ENCODE measurements at places on chromosomes 13 and 19.

DNA sequence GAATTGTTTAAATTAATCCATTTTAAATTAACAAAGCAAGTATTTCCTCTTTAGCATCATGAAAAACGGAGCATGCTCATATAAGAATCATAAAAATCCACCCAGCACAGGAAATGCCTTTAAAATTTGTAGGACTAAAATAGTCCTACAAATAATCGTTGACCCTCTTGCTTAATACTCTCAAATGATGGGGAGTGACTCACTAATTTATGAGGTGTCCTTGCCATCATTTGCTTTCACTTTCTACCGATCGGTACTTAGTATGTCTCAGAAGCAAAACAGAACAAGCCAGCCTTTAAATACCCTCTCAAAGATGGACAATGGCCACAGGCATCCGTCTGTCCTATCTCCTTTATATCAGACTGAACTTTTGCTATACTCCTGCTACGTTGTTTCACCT is 97.2 kb downstream of the SUCLA2 start:
- no peak for DNase-seq

DNA sequence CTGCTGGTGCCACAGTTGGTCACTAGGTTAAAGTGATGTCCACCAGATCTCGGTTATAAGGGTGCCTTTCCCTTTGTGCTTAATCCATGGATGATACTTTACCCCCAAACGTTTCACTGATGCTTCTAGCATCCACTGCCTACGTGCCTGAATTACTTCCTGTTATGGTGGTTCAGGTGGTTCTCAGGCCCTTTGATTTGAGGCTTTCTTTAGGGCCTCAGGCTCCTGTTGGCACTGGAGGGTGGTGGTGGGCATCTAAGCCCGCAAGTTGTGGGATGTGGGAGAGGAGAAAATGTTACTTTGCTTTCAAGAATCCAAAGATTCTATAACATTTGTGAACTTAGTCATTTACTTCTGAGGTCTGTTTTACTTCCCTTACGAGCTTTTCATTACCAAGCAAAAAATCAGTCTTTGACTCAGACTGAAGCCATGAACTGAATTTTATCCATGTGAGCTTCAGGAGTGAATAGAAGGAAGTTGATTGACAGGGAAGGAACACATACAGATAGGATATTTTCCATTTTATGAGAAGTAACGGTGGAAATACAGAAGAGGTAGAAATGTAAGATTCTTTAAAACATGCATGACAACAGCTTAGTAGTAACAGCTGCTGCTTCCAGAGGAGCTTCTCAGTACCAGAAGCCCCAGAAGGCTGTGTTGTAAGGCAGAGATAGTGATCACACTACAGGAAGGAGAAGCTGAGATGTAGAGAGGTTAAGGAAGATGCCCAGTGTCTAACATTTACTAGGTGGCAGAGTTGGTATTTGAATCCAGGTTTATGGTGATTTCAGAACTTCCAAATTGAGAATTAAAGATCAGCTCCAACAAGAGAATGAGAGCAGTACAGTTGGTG is 65.0 kb downstream of the ARHGEF7 start:
- DNase-seq = no peak

DNA sequence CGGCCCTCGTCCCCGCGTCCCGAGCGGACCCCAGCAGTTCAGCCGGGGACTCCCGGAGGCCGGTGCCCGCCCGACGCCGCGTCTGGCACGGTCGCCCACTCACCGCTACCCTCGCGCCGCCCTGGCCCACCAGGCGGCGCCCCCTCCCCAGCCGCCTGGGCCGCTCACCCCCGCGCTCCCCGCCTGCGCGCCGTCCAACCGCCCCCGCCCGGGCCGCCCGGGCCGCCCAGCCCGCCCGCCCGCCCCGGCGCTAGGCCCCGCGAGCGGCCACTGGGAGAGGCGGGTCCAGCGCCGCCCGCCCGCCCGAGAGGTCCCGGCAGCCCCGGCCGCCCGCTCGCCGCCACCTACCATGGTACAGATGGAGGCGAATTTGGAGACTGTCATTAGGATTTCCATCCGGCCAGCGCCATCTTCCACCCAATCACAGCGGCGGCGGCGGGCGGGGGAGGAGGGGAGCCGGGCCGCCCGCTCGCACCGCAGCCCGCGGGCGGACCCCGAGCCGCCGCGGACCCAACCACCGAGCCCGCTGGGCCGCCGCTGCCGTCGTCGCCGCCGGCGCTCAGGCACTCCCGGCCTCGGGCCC is at the start of gene USP12:
TSS of gene USP12 (minus strand) at position 568 of the 583 bp plus-strand sequence. CDS start at position 396, 172 bp downstream.
- DNase-seq = peak; percentile 12

- DNase-seq = no peak
Observed at GRCh38 chr19:9937001-9937411, 691 bp upstream of the OLFM2 start.

GRCh38 chr19:55228015-55228391 is 560 bp downstream of the TMEM86B start:
- no peak for DNase-seq

DNA sequence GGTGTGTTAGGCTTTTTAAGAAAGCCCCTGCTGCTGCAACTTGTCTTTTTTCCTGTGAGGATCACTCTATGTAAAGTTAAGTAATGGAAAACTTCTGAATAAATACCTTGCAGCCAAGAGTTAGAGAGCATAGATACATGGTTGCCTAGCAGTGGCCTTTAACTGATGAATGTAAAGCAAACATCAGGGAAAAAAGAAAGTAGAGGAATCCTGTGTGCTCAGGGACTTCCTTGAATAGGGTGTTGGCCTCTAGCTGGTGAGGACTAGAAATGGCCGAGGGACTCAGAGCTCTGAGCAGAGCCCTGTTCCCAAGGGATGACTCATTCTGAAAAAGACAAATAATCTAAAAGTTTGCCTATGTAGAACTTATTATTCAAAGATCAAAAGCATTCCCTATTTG is 135.7 kb downstream of the MIPEP start:
- no peak for DNase-seq

DNA sequence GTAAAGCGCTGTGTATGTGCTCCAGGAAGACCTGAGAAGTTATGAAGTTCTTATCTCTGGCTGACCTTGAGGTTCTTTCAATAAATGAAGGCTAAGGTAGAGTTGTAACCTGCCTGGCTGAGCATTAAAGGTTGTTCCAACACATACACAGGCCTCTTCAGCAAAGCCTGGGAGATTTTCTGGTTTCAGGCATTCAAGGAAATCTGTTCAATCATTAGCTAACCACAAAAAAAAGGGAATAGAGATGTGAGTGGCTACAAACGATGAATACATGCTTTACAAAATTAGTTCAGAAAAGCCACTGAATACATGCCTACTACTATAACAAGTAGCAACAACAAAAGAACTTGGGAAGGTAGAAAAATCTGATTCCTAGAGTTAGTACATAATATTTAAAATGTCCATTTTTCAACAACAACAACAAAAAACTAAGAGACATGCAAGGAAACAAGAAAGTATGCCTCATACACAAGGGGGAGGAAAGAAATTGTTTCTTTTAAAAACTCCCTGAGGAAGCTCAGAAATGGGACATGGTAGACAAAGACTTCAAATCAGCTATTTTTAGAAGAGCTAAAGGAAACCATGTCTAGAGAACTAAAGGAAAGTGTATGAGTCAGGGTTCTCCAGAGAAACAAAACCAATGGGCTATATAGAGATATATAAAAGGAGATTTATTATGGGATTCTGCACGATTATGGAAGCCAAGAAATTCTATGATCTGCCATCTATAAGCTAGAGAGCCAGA is 191.5 kb upstream of the IPO5 start:
- no peak for DNase-seq

DNA sequence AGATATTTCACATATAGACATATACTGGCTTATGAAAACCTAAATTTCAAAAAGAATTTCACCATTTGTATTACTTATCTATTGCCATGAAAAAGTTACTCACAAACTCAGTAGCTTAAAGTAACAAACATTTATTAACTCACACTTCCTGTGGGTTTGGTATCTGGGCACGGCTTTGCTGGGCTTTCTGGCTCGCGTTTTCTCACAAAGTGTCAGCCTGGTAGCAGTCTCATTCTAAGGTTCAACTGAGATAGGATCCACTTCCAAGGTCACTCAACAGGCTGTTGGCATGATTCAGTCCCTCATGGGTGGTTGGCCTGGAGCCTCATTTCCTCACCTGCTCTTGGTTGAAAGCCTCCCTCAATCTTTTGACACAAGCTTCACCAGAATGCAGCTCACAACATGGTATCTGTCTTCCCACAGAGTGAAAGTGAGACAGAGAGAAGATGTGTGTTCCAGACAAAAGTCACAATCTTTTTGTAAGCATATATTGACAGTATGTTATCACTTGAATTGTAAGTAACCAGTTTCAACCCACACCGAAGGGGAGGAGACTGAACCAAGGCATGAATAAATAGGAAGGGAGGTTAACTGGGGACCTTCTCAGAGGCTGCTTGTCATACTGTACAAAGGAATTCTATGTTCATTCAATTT is 1065.8 kb upstream of the SPRY2 start:
- no peak for DNase-seq

GRCh38 chr19:36850559-36851442 is at the start of gene ZNF345:
Gene ZNF345 (plus strand): TSS chr19:36850876. CDS start chr19:36876831, 25,955 bp downstream.
- DNase-seq = peak; percentile 82

- no peak for DNase-seq
Observed at GRCh38 chr13:77305266-77305665, 21.6 kb downstream of the MYCBP2 start.

GRCh38 chr13:26680123-26680450 is 80.5 kb downstream of the GPR12 start:
- DNase-seq = no peak

DNA sequence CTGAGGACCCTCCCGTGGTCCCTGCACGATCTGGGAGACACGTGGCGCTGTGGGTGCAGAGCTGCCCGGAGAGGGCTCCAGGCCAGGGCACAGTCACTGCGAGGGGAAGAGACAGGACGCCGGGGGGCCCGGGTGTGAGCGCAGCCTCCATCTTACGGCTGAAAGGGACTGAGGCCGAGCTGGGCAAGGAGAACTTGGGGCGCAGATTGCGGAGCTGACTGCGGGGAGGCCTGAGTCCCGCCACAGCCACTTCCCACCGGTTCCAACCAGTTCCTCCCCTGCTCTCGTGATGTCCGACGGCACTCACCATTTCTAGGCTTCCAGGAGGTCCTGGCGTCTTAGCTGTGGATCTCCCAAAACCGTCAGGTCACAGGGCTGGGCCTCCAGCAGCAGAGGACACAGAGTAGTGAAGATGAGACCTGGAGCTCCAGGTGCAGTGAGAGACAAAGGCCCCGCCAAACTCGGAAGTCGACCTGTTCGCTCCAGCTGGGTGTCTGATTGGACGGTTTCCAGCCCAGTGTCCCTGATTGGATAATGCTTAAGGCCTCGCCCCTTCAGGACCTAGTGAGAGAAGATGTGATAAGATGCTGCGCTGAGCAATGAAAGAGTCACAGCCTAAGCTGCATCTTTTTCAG is 4.8 kb upstream of the ZNF253 start:
- peak; percentile 62 for DNase-seq

GRCh38 chr13:19123502-19123901 is 58.1 kb downstream of the TUBA3C start:
- no peak for DNase-seq

GRCh38 chr13:107865318-107865575 is 350.1 kb downstream of the LIG4 start:
- no peak for DNase-seq

- no peak for DNase-seq
Observed at GRCh38 chr13:29022968-29023367, 202.8 kb downstream of the MTUS2 start.

- no peak for DNase-seq
Observed at GRCh38 chr19:34489175-34489574, 7.6 kb downstream of the WTIP start.

DNA sequence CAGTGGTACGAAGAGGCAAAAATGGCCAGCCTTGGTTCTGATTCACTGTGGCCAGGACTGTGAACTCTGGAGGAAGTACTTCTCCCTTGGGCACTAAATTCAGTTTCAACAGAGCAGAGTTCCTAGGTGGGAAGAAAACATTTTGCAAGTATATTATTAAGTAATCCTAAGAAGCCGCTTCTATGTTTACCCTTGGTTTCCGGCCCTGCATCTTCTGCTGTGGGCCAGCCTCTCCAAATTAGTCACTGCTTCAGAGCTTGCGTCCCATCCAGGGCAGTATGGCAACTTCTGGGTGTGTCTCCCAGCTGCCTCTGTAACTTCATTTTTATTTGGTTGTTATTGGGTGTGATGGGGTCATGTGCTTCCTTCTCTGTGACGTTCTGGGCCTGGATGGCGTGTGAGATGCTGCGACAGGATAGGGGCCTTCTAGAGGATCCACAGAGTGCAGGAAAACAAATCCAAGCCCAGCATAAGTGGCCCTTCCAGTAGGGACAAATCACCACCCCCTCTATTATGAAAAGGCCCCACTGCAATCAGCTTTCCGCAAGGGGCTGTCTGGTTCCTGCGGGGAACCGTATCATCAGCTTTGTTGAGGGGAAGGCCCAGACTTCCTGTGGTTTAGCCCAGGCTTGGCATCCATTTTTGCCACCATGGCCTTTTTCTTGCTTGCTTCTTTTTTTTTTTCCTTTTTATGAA is 55.1 kb upstream of the C1QTNF9 start:
- DNase-seq = peak; percentile 67

DNA sequence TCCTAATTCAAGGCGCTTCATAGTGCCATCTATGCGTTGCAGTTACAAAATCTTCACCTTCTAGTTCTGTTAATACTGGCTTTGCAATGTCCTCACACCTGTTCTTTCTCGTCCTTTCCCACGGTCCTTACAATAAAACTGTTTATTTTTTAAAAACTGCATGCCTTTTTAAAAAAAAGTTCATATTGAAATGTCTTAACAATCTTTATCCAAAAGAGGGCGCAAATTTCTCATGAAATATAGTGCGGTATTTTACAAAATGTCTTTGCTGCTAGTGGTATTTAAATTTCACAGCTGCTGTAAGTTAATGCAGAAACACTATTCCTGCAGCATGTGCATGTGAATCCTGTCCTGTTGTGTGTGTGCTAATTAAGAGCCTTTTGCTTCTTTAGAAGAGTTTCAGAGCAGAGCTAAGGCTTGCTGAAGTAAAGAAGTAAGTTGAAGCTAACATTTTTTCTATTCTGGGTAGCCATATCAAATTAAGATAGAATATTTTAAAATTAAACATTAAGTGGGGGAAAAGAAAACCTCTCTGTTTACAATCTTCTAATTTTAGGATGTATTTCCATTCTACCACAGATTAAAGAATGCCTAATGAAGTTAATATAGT is 15.8 kb upstream of the CLDN10 start:
- no peak for DNase-seq

GRCh38 chr19:56170261-56170660 is 5.5 kb upstream of the GALP start:
- DNase-seq = no peak

DNA sequence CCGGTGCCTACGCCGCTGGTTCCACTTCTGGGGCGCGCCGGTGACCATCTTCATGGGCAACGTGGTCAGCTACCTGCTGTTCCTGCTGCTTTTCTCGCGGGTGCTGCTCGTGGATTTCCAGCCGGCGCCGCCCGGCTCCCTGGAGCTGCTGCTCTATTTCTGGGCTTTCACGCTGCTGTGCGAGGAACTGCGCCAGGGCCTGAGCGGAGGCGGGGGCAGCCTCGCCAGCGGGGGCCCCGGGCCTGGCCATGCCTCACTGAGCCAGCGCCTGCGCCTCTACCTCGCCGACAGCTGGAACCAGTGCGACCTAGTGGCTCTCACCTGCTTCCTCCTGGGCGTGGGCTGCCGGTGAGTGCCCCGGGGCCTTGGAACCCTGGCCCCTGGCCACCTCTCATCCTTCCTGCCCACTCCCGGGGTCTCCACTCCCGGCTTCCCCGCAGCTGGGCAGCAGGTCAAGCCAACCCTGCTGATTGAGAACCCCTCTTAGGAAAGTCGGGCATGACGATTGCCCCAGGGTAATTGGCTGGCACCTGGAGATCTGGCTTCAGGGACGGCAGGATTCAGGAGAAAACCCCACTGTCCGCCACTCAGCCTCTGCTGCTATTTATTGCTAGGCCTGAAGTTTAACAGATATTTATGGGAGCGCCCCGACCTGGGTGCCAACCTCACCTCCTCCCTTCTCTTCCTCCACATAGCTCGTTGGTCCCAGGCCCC is 39.1 kb downstream of the TRPM4 start:
- no peak for DNase-seq

Measured in T follicular helper cell (primary cell).